ENCODE measurements at places on chromosomes 2 and 18. TPM values are rescaled to one million over a fixed set of nuclear protein-coding genes. Genes with fewer than 3 reads are reported as not detected.

- peak; percentile 75 for DNase-seq
These were observed 16.7 kb upstream of the GLS start for GRCh38 chr2:190863946-190864345.

DNA sequence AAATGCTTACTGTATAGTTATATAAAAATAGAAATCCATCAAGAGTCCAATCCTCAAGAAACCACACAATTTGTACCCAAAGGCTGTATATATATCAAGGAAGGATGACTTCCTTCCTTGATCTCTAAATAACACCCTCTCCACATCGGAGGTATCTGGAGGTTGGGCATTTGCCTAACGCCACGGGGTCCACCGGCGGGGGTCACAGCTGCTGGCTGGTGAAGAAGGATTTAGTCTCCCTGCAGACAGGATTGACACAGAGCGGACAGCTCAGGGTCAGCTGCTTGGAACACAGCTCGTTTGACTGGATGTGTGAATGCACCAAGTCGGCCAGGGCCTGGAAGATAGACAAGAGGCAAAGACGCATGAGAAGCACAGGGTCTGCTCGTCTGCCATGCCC, 36.0 kb downstream of the FECH start:
- no peak for DNase-seq

- DNase-seq, result peak; percentile 52
These were observed 16.4 kb upstream of the FBLN7 start for GRCh38 chr2:112121682-112122254.

LDLRAD4 gene
- not detected for total RNA-seq

DSG1 gene
- not detected for total RNA-seq

DNA sequence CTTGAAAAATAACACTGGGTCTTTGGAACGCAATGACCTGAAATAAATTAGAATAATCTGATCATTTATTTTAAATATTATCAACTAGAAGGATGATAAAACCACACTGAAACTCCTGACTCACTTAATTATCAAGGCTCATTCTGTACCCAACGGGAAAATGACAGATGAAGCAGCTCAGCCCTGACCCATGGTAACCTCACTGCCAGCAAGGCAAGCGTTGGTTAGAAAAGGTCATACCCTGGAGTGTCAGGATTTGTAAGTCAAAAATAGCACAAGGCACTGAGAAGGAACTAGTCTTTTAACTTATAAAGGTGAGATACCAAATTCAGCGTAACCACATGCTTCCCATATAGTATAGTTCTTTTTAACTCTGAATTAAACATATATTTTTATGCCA, 277.5 kb downstream of the ETAA1 start:
- DNase-seq, result peak; percentile 50

SLC8A1 gene
- total RNA-seq, result 22.5 TPM

DNA sequence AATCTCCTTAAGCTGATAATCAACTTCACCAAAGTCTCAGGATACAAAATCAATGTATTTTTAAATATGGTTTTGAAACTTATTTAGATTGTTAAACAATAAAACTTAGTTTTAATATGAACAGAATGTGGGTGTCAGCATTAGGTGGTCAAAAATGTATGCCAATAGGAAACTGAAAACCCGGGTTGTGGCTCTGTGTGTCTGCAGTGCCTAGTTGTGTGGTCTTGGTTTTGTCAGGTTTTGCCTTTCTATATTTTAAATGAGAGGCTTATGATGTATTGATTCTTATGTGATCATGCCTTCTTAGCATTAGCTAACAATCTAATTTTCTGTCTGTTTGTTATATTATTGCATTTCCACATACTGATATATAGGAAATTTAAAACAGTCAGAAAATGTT, 227.8 kb downstream of the ZNF407 start:
- no peak for DNase-seq

GRCh38 chr18:63433334-63433866, 11.1 kb upstream of the VPS4B start:
- DNase-seq, result no peak

DNA sequence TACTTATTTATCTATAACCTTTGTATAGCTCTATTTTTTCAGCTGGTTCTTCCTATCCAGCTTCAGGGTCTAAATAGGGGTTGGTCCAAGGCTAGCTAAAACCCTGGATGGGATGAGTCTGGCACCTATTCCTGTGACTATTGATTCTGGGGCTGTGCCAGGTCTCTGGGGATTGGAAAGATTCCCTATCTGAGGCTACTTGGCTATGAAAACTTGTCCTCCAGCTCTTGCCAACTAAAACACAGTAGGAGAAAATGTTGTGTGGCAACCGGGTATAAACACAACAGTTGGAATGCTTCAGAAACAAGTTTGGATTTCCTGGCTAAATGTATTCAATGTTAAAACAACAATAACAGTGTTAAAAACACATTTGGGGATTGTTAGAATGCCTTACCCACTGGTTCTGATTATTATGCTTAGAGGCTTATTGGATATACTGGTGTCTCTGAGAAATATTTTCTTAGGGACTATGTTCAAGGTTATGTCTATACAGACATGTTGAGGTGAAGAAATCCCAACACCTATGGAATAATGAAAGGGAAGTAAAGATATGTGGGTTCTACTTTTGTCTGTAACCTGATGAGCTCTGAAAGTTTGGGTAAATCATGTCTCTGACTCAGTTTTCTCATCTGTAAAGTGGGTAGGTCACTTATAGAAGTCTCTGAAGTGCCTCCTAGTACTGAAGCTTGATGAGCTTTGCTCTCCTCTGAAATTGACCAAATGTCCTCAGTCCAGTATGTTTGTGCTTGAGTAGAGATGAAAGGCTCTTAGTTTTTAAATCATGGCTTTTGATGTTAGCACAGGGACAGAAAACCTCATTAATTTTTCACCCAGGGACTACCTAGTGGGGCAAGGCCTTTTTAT, 460.7 kb downstream of the MTX2 start:
- peak; percentile 10 for DNase-seq

GRCh38 chr2:186934420-186934819, 85.5 kb upstream of the ZSWIM2 start:
- DNase-seq, result no peak

- no peak for DNase-seq
These were observed 599.9 kb downstream of the RNF144A start for GRCh38 chr2:7517088-7517487.

DNA sequence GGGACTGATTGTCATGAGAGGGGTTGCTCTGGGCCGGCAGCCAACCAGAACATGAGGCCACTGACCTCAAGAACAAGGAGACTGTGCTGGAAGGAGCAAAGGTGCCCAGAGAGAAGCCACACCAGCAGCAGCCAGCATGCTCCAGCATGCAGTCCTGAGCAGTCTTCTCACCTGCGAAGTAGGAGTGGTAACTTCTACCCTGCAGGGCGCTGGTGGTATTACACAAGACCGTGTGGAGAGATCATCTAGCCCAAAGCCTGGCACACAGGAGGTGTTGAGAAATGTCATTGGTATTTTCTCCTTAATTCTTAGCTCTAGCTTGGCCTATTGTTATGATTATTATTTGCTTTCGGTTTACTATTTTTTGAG, 132.7 kb downstream of the TSN start:
- DNase-seq, result no peak

DNAJC5G gene
- total RNA-seq, result not detected

DNA sequence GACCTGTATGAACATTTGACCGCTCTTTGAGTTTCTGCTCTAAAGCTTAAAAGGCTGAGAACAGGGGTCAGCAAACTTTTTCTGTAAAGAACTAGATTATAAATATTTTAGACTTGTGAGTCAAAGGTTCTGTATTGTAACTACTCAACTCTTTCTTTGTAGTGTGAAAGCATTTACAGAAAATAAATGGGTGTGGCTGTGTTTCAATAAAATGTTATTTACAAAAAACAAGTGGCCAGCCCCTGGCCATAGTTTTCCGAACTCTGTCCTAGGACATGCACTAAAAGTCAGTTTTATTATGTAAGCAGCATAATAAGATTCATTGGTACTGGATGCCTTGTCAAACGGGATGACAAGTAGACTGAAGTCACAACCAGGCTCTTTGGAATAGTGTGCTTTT, 434.9 kb downstream of the ZEB2 start:
- no peak for DNase-seq

DNA sequence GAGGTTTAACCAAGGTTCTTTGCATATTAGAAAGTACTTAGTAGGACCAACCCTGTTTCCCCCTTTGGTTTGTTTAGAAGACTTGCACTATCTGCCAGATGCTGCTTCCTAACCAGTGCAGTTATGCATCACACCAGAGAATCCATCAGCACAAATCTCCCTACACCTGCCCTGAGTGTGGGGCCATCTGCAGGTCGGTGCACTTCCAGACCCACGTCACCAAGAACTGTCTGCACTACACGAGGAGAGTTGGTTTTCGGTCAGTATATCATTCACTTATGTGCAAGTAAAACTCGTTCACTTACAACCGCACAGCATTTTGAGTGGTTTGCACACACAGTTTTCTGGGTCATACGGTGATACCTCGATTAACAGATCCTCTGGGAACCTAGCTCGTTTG, 69.7 kb downstream of the ZNF532 start:
- DNase-seq, result no peak

DNA sequence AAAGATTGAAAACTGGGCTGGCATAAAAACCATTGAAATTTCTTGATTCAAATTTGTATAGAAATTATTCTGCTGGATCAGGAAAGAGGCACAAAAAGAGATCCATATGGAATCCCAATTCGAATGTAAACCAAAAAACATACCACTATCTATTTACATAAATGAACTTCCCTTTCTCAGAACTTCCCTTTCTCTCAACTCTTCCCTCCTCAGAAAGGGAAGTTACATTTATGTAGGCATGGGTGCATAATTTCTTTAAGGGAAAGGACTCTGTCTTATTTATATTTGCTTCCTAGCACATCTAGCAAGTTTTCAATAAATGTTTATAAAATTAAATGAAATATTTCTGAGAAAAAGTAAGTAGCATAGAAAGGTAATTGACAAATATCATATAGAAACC, 398.1 kb upstream of the ATP5MC3 start:
- DNase-seq, result no peak

DNA sequence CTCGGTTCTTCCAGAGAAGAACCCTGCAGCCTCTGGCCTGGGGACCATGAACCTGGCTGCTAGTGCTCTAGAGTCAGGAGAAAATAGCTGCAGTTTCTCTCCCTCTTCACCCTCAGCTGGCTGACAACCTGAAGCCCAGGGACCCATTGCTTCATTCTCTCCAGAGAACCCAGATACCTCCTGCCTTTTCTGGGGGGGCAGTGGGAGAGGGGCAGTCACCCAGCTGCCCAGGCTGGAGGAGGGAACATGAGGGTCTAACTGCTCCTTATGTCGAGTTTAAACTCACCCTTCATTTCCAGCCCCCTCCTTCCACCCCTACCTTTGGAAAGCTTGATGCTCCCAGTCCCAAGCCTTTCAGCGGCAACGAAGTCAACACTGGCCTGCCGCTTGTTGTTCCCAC, 7.6 kb upstream of the ZFAND2B start:
- no peak for DNase-seq

IL36G gene
- total RNA-seq, result not detected

- DNase-seq, result no peak
These were observed 1.2 kb upstream of the C2orf15 start for GRCh38 chr2:99140056-99140859.

- peak; percentile 71 for DNase-seq
These were observed 344.0 kb downstream of the ARHGAP15 start for GRCh38 chr2:143473216-143473615.

SCYGR2 gene
- total RNA-seq, result not detected

GRCh38 chr2:127932199-127932876, 46.6 kb upstream of the AMMECR1L start:
- peak; percentile 84 for DNase-seq

GRCh38 chr18:47999801-48000248, 69.4 kb upstream of the SMAD2 start:
- no peak for DNase-seq

XDH gene
- total RNA-seq, result 0.51 TPM

DNA sequence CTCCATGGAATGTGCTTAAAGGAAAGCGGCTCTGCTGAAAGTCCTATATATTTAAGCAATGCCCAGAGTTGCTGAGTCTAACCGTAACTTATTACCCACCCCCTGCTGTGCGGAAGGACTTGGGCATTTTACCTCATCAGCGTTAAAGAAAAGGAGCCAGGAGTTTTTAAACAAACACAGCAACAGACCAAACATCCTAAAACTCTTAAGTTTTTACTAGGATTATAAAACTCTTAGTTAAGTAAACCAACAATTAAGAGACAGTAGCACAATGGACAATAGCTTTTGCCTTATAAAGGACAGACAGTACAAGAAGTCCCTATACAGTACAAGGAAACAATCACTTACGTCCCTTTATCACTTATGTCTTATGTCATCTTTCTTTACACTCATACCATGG, 90.2 kb downstream of the ZNF521 start:
- DNase-seq, result no peak

DYSF gene
- 59.5 TPM for total RNA-seq

- DNase-seq, result no peak
These were observed 39.7 kb downstream of the C2orf76 start for GRCh38 chr2:119326938-119327337.

- DNase-seq, result no peak
These were observed 105.0 kb downstream of the UGGT1 start for GRCh38 chr2:128196026-128196425.

GRCh38 chr2:99469394-99469793, 20.4 kb downstream of the REV1 start:
- no peak for DNase-seq

SERPINB10 gene
- total RNA-seq, result not detected

DNA sequence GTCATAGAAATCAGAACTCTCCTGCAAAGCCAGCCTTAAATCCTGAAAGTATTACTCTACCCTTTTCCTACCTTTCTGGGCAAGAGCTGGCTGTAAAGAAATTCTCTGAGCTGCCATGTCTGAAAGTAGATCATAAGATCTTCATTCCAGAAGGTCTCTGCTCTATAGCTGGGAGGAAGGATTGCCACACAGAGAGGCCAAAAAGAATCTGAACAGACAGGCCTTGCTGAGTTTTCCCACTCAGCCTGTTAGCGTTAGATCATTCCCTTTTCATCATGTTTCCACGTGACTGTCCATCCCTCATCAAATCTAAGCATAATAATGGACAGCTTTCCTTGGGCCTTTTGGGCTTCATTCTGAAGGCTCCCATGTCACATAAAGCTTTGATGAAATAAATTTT, 43.2 kb upstream of the FHL2 start:
- no peak for DNase-seq

DNA sequence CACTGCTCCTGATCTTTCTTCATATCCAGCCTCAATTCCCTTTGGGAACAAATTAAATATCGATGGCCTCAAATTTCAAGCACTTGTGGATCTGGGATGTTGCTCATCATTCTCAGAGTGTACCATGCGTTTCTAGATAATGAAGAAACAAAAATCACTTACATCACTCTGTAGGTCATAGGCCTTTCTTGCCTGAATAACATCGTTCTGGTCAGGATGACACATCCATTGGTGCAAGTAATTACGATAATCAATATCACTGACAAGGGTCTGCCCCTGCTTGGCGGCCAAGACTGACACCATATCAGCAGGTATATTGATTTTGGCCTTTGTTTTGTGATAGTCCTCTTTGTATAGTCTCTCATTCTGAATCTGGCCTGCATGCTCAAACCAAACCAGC, 157.3 kb downstream of the RIF1 start:
- no peak for DNase-seq
